Activated naive CD4-positive, alpha-beta T cell treated with anti-CD3 and anti-CD28 coated beads, Interleukin-2, amount 10 ng/mL, durations not matched to agents 7 days and 5 days (primary cell): ENCODE measurements at places on chromosomes 13 and 19.

DNA sequence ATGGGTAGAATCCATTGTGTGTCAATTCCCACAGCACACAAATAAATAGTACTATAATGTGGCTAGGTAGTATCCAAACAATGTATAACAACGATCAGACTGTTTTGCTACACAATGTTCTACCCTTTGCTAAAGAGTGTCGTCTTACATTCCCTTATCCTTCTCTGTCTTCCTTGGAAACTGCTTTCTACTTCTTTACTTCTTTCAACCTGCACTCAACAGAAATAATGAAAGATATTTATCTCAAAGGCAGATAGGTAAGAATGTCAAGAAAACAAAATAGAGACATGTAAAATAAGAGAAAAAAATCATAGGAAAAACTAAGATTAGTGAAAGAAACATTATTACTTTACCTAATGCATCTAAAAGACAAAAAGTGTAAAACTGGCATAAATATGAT lies 814.7 kb downstream of the PCDH9 start:
- no peak for DNase-seq

- DNase-seq = no peak
Measured at GRCh38 chr13:30755678-30756077, 20.3 kb downstream of the ALOX5AP start.

DNA sequence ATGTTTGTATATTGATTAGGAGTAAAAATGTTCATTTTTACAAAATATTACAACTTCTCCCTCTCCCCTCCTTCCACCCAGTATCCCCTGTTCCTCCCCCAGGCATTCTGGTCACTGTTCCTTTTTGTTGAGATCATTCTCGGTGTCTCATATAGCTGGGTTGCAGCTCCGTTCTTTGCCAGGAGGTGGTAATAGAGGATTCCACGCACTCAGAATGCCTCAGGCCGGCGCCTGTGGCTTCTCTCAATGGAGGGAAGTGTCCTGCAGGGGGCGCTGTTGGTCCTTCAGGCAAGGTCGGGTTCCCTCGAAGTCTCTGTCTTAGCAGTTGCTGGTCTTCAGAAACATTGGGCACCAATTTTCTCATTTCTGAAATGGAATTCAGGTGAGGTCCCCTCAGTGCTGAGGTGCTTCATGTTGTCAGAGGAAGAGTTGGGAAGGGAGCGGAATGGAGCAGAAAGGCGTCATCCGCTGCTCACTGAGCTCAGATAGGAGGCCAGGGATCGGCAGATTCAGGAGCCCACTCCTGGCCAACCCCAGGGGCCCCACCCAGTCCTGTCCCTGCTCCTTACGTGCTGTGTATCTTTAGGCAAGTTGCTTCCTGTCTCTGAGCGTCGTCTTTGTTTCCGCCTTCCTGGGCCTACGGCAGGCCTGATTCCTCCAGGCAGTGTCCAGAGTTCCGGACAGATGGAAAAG lies 10.3 kb upstream of the GARIN5A start:
- DNase-seq = peak; percentile 70

DNA sequence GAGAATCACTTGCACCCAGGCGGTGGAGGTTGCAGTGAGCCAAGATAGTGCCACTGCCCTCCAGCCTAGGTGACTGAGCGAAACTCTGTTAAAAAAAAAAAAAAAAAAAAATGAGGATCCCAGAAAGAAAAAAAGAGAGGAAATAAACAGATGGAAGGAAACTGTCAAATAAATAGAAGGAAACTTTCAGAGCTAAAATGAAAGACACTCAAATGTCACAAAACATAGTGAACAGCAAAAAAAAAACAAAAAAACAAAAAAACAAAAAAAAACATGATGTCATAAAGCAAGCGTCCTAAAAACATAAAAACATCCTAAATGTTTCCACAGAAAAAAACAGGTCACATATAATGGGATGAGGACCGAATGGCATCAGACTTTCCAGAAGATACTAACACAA lies 15.0 kb downstream of the MLLT1 start:
- no peak for DNase-seq

DNA sequence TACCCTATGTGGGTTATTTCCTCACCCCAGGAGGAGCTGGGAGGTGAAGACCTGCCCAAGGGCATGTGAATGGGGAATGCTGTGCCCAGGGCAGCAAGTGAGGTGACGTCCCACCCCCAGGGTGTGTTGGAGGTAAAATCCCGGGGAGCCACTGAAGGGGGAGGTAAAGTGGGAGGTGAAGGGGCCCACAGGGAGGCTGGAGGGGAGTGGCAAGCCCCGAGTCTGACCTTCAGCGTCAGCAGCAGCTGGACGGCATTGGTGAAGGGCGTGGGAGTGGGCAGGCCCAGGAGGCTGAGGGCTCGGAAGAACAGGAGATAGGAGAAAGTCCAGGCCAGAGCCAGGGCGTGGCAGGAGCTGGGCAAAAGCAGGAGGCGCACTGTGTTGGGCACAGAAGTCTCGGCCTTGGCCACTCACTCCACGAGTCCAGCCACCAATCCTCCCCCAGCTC lies 2.4 kb downstream of the MBOAT7 start:
- no peak for DNase-seq

- DNase-seq = no peak
Measured at GRCh38 chr13:96984051-96984508, 10.2 kb downstream of the OXGR1 start.

- peak; percentile 87 for DNase-seq
Measured at GRCh38 chr19:49391581-49392399, 3.7 kb downstream of the KASH5 start.

DNA sequence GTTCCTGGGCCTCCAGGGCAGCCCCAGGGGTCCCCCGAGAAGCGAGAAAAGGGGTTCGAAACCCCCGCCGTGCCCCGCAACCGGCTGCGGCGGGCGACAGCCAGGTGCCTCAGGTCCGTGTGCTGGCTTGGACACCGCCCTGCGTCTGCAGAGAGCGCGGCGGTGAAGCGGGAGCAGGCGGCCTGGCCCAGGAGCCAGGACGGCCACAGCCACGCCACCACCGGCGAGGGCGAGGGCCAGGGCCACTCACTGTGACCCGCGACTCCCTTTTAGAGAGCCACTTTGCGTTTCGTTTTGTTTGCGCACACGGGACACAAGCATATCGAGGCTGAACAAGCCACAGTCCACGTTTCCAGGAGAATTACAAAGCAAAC lies 110.4 kb downstream of the CRYL1 start:
- no peak for DNase-seq

DNA sequence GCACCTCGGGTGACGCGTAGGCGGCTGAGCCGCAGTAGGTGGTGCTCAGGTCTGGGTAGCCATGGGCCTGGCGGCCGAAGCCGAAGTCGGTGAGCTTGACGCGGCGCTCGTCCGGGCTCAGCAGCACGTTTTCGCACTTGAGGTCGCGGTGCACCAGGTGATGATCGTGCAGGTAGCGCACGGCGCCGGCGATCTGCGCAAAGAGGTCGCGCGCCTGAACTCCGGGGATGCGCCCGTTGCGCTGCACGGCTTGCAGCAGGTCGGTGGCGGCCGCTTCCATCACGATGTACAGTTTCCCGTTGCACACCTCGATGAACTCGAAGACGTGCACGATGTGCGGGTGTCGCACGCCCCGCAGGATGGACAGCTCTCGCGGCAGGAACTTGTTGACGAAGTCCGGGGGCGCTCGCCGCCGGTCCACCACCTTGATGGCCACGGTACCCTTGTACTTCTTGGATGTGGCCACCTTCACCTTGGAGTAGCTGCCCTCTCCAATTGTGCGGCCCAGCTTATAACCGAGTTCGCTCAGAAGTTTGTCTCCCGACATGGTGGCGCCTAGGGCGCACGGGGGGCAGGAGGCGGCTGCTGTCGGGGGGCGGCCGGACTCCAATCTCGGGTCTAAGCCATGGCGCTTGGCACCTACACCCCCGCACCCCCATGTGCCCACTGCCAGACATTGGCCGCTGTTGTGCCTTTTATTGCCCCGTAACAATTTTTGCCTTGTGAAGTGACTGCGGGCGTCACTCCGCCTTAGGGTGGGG lies at the start of gene TSSK6:
TSSK6 (minus strand) TSS at position 668 of the 761 bp plus-strand sequence; CDS start at position 547, 121 bp downstream.
- no peak for DNase-seq

DNA sequence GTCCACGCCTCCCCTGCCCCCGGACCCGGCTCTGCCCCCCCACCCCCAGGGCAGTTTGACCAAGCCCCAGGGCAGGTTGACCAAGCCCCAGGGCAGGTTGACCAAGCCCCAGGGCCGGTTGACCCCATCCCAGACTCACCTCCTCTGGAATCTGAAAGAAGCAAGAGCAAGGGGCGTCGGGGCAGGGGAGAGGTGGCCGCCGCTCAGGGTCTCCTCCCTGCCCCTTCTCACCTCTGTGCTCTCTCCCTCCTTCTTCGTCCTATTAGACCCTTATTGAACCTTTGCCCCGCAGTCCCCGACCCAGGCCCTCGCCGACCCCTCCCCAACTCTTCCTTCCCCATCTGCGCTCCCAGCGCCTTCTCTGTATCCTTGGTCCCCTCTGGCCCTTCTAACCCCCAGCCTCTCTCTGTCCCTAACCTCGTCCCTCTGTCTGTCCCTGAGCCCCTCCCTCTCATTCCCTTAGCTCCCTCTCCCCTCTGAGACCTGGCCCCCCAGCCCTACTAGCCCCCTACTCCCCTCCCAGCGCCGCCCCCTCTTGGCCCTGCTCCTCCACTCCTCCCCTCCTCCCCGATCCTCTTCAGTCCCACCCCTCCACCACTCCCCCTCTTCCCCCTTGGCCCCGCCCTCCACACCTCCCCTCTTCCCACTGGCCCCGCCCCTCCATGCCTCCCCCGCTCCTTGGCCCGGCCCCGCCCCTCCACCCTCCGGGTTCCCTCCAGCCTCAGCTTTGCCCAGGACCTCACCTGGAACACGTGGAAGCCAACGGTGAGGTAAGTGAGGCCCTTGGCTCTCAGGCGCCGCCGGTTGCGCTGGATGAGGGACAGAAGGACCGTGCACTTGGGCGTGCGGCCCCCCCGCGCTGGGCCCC lies 7.6 kb downstream of the CAPN12 start:
- DNase-seq = peak; percentile 74

DNA sequence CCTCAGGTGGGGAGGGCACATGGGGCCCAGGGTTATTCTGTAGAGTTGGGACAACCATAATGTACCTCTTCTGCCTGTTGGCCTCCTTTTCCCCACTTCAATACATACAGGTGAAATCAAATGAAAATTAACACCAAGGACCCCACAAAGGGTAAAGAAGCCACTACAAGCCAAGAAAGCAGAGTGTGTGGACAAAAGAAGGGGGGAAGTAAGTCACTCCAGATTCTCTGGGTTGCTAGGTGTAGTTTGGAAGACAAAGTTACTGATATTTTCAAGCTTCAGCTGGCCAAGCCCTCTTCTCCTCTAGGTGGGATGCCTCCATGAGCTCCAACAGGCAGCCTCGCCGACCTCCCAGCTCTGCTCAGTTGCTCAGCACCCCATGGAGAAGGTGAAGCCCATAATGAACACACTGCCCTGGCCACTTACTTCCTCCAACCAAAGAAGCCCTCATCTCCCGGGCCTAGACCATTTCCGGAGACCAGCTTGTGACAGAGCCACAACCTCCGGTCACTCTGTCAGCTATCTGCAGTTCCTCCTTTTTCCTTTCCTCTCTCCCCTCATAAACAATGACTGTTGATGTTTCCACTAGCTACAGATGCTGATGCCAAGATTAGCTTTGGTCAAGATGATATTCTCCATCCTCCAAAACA lies 66.8 kb upstream of the MED4 start:
- no peak for DNase-seq

- no peak for DNase-seq
Measured at GRCh38 chr19:31419871-31420445, 70.7 kb upstream of the TSHZ3 start.

GRCh38 chr13:35712907-35713761 lies 236.6 kb upstream of the MAB21L1 start:
- no peak for DNase-seq
